ENCODE measurements at places on chromosomes 2 and 18.

DNA sequence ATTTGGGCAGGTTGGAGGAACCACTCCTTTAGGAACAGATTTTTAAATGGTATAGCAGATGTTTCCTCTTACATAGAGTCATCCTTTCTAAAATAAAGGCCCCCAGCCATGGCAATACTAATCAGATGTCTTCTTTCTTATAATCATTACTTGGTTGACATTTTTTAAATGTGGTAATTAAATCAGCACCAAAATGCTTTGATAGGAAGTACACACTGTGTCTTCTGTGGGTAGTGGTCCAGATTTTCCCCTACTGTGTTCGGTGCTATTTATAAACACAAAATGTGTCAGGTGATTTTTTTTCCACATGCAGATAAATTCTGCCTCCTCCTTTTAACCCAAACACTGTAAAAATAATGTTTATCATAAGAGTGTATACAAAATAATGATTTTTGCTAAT is 200.9 kb upstream of the DTNA start:
- no peak for DNase-seq

DNA sequence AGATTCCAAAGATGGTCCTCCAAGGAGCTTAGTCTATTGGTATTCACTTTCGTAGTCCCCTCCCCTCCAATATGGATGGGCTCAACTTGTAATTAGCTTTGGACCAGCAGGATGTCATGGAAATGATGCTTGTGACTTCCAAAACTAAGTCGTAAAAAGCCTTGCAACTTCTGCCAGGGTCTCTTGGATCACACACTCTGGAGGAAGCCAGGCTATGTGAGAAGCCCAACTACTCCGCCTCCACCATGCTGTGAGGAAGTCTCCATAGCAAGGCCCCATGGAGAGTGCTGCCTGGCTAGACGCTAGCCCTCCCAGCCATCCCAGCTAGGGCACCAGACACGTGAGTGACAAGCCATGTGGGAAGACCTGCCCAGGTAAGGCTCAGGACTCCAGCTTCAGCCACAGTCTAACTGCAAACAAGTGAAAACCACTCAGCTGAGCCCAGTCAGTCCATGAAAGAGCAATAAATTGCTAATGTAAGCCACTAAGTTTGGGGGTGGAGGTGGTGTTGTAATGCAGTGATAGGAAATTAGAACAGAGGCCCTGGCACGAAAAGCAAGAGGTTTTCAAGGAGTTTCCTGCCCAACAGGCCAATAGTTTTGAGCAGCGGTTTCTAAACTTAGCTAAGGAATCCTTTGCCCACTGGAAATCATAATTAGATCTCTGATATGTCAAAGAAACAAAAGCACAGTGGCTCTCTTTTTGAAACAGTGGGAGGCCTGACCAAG is 77.5 kb upstream of the GLI2 start:
- no peak for DNase-seq

GRCh38 chr2:149534674-149535073 is 52.9 kb downstream of the MMADHC start:
- no peak for DNase-seq

DNA sequence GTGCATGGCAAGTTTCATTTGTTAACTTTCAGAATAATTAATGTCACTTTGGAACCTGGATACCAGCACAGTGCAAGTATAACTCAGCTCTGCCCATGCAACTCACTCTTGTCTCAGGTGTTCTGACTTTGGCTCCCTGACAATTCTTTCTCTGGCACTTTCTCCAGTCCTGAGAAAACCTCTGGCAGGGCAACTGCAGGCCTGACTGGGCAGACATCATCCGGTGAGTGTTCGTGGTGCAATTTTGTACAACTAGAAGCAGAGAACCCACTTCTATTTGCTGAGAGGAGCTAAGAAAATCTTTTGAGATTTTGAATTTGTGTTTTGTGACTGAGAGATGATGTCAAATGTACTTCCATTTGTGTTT is 143.0 kb downstream of the AQP4 start:
- DNase-seq = no peak

DNA sequence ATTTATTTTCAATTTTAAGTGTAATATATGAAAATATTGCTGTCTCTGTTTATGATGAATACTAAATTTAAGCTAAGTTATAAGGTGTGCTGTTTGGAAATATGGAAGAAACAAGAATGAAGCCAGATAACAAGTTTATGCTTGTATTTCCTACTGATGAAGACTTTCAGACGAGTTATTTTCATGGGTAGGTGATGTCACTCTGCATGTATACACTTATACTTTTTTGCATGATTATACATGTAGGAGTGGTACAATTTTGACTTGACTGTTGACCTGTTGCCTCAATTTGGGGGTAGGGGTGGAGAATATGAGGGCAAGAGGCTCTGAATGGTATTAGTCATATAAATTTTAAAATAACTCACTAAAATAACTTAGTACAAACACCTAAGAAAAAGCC is 133.7 kb downstream of the HAUS1 start:
- no peak for DNase-seq

DNA sequence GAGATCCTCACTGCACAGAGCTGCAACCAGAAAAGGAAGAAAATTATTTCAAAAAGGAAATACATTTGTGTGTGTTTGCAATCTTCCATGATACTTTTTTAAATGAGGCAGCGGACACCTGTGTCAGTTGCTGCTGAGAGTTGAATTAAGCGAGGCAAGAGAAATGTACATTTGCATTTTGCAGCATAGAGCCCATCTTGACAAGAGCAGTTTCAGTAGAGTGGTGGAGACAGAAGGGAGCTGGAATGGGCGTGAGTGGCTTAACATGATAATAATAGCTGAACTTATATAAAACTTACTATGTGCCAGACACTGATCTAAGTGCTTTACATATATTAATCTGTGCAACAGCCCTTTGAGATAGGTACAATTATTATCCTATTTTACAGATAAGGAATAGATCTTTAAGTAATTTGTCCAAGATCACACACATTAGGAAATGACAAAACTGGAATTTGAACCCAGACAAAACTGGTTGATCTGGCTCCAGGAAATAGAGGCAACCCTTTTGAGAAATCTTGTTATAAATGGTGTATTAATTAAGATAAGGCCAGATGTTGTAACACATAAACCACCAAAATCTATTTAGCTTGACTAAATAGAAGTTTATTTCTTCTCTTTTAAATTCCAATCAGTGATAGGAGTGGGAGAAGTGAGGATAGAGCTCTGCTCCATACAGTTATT is 68.7 kb downstream of the SDC1 start:
- no peak for DNase-seq

DNA sequence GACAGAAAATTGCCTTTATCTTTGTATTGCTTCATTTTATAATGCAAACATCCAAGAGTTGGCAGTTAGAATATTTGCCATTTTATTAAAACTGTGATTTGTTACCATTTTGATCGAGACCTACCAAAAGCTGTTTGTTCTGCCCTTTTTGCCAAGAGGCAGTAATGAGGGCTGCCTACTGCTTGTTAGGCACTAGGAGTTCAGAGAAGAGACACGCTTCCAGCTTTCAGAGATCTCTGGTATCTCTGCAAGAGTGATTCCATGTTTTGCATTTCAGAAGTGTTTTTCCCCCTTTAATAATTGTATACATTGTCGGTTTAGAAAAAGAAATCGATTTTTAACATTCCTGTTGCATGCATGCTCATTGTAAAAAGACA is 628 bp downstream of the MRPL30 start:
- DNase-seq = no peak

- DNase-seq = no peak
Observed at GRCh38 chr2:138123741-138124140, 159.5 kb downstream of the HNMT start.

DNA sequence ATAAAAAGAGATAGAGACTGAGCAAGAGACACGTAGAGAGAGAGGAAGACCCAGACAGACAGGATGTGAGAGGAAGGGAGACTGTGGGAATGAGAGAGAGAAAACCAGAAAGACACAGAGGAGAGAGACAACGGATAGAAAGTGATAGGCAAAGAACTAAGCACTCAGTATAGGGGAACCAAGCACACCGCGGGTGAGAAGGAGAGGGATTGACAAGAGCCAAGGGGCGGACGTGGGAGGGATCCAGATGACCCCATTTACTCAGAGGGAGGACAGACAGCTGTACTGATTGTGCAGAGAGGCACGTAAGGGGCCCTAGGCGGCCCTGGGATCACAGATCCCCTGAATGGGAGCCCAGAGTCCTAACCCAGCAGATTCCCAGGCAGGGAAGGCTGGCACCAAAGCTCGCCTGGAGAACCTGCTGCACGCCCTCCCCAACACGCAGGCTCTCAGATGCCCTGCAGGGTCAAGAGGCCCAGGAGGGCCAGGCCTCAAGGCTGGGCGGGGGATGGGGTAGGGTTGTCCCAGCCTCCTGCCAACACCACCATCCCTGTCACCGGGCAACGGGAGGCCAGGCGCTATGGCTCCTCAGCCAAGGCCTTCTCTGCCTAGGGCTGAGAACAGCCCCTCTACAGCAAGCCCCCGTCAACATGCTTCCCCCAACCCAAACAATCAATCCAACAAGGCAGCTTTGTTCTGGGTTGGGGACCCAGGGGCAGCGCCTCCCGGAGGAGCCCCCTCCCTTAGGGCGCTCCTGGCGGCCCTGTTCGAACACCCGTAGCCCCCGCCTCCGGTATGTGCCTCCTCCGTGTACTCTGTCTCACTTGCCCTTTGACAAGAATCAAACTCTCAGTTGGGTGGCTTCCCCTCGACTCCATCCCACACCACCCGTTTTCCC is 579 bp downstream of the LOXL3 start:
- no peak for DNase-seq

GRCh38 chr2:108889907-108890306 is 99.1 kb downstream of the EDAR start:
- DNase-seq = no peak

DNA sequence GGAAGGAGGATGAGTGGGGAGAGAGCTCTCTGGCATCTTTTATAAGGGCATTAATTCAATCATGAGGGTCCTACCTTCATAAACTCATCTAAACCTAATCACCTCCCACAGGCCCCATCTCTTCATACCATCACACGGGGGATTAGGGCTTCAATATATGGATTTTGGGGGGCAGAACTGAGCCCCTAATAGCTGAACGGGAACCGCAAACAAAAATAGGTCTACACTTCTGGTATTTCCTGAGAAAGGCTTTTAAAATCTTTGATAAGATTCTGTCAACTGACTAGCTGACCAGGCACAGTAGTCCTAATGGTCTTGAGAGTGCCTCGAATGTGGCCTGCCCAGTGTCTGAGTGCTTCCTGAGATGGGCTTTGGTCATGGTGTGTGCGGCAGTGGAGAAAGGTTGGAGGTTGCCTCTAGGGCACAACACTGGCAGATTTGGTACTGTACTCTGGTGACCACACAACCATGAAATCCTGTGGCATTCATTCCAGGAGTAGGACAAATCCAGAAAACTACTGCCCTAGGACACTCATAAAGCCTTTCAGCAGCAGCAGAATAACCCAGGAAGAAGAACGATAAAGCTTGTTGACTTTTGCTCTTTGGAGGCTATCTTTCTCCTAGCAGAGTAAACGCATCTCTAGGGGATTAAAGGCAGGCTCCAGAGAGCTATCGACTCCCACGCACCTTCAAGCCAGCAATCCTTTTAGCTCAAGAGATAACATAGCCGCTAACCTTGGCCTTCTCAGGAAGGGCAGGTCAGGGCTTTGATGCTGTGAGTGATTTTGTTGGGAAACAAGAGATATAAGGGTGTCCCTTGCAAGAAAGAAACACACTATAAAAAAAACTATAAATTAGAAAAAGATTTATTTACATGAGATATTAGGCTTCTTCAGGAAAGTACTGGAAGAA is 12.3 kb upstream of the APOB start:
- DNase-seq = no peak

GRCh38 chr18:50065039-50065438 is 129.9 kb downstream of the MYO5B start:
- DNase-seq = no peak

GRCh38 chr2:5939553-5939952 is 247.4 kb downstream of the SOX11 start:
- DNase-seq = no peak

- DNase-seq = no peak
Observed at GRCh38 chr18:12315911-12316310, 7.9 kb downstream of the TUBB6 start.

- no peak for DNase-seq
Observed at GRCh38 chr18:3806656-3807055, 356.7 kb downstream of the TGIF1 start.

DNA sequence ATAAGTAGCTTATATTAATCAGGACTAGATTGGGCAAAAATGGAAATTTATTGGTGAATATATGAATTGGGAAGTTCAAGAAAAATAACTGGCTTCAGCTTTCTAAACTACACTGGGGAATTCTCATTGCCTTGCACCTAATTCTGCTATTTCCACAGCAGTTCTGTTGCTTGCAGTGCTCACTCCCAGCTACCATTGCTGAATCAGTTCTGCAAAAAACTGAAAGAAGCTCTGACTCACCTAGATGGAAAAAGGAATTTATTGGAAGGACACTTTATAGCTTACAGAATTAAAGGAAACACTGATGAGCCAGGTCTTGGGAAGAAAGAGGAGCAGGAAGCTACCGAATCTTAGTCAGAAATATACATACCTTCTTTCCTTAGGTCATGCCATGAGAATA is 60.3 kb upstream of the ACVR1 start:
- DNase-seq = no peak

DNA sequence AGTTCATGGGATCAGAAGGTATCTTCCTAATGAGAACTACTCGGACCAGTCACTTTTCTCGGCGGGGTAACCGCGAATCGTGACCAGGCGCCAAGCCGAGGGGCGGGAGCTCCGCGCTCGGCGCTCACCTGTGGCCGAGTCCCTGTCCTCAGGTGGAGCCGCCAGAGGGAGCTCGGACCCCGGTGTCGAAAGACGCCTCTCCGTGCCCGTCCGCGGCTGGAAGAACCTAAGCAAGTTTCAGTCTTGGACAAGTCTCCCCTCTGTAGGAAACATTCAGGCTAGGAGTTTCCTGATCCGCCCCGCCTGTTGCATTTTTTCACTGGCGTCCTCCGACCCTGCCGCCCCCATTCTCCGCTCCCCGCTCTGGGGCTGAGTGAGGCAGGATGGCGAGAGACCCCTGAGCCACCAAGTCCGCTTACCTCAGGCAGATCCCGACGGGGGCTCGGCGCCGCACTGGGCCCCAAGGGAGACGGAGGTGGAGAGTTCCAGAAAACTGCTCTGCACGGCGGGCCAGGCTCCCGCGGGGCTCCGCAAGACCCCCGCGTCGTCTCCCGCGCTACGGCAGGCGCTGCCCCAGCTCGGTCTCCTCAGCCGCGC is 480 bp downstream of the DSEL start:
- peak; percentile 47 for DNase-seq

- DNase-seq = no peak
Observed at GRCh38 chr2:40433736-40434135, 18.2 kb downstream of the SLC8A1 start.

GRCh38 chr2:43648994-43649701 is 12.1 kb downstream of the PLEKHH2 start:
- DNase-seq = no peak

- no peak for DNase-seq
Observed at GRCh38 chr2:240298803-240299709, 136.4 kb upstream of the GPC1 start.

DNA sequence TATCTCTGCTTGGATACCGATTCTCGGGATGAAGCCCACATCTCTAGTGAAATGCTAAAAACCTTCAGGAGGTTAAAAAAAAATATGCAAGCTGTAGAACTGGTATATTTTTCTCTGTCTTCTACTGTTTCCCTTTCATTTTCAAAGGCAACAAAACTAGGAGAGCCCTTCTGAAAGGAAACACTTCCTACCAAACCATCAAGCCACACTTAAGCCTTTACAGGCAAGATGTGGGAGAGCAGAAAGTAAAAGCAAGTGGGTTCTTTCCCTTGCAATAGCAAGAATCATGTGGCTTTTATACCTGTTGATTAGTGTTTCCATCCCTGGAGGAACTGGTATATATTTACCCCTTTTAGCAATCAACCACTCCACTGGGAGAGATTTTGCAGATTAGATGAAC is 147.9 kb upstream of the ACAA2 start:
- no peak for DNase-seq
